ENCODE measurements at places on chromosomes 3 and 15.

GRCh38 chr15:81000624-81001151, at the start of gene TLNRD1:
TLNRD1 (plus strand) TSS chr15:81000923; CDS start chr15:81002272, 1,349 bp downstream.
- DNase-seq, result peak; percentile 95

DNA sequence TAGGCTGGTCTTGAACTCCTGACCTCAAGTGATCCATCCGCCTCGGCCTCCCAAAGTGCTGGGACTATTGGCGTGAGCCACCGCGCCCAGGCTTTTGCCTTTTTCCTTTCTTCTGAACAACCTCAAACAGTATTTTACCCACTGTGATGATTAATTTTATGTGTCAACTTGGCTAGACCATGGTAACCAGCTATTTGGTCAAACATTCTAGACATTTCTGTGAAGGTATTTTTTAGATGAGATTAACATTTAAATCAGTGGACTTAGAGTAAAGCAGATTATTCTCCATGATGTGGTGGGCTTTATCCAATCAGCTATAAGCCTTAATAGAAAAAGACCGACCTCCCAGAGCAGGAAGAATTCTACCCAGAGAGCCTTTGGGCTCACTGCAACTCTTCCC, 6.0 kb downstream of the SPATA12 start:
- no peak for DNase-seq

DNA sequence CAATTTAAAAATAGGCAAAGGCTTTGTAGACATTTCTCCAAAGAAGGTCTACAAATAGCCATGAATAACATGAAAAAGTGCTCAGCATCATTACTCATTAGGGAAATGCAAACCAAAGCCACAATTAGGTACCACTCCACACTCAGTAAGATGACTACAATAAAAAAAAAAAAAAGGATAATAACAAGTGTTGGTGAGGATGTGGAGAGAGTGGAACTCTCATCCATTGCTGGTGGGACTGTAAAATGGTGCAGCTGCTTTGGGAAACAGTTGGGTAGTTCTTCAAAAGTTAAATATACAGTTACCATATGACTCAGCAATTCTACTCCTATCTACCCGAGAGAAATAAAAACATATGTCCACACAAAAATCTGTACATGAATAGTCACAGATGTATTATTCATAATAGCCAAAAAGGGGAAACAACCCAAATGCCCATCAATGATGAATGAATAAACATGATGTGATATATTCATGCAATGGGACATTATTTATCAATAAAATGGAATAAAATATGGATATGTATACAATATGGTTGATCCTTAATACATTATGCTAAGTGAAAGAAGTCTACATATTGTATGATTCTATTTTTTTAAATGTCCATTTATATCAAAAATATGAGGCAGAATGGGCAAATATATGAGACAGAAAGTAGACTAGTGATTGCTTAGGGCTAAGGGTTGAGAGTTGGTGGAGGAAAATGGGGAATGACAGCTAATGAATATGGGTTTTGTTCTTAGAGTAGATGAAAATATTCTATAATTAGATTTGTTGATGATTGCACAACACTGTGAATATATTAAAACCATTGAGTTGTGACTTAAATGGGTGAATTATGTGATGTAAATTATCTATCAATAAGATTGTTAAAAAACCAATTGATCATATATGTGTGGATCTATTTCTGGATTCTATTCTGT, 66.1 kb upstream of the SMAD3 start:
- DNase-seq, result no peak

GRCh38 chr15:101498717-101499480, 9.4 kb upstream of the PCSK6 start:
- DNase-seq, result no peak

DNA sequence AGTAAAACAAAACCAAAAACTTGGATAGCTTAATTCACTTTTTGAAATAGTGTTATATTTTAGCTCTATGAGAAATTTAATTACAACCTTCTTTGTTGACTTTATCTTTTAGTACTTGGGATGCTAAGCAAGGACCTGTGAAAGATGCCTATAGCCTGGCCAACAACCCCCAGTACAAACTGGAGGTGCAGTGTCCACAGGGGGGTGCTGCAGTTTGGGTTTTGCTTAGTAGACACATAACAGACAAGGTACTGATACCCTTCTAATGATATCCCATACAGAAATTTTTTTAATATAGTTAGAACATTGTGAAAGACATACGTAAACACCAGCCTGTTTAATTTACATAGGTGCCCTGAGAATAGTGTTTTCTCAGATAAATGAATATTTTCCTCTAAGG, 35.3 kb downstream of the CAPN7 start:
- DNase-seq, result no peak

GRCh38 chr15:51075364-51075763, 19.3 kb downstream of the TNFAIP8L3 start:
- DNase-seq, result no peak

DNA sequence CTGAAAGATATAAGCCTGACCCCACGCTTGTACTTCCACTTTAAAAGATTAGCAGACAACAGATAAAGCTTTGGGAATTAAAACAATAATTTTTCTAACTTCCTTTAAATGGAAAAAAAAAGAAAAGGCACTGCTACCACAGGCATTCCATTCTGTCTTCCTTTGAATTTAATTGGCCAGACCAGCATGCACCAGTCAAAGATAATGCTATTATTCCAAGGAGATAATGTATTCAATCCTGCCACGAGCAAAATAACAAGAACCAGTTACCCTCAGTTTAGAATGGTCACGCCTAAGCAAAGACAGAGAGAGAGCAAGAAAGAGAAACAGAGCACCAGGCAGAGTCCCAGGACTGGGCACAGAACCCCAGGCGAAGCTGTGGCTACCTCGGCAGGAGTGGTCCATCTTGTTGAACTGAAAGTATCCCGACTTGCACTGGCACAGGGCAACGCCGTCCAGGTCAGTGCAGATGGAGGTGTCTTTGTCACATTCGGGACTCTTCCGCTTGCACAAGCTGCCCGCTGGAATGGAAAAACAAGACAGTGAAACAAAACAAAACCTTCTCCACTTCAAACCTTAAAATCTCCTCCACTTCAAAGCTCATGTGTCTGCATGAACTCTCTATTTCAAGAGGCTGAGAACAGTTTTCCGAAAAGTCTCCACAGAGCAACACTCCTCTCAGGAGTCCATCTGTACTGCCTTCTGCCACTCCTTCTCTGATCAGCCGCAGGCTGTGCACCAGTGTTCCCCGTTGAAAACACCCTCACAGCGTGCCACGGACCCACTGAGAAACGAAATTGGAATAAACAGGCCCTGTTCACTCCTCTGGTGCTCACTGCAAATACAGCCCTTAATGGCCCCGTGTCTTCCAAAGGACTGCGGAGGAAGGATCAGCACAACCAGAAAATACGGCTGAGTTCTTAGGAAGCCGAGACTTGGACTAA, 58.2 kb downstream of the HEG1 start:
- no peak for DNase-seq

GRCh38 chr3:77254967-77255831, 215.3 kb downstream of the ROBO2 start:
- peak; percentile 52 for DNase-seq

DNA sequence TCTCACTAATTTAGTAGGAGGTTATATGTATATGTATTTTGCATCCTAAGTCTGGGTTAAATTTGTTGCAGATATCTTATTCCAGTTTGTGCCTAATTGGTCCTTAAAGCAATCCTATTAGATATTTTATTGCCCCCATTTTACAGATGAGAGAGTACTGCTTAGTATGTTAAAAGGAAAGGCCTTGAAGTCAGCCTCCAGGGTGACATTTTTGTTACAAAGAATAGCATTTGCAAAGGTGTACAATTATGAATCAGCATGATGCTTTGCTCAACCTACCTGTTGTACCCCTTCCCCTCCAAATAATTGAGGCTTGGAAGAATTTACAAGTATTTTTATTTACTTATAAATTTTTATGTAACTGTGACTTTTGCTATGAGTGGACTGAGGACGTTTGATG, 14.0 kb downstream of the STT3B start:
- DNase-seq, result no peak

- DNase-seq, result no peak
Observed at GRCh38 chr3:114660808-114661207, 367.0 kb downstream of the TIGIT start.

- no peak for DNase-seq
Observed at GRCh38 chr3:52842424-52842823, 7.6 kb upstream of the MUSTN1 start.

DNA sequence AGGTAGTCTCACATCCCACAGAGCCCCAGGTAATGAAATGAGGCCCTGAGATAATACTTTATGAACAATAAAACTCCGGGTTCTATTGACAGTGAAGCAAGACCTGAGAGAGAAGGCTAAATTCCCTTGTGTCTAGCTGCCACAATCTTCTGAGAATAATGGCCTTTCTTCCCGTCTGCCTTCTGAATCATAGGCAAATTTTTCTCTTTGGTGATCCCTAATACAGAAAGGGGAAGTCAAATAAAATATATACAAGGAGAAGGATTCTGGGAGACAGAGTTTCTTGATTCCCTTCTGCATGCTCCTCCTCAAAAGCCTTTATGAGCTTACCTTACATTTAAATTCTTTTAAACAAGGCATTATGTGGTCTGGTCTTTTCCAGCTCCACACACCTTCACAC, 29.9 kb upstream of the CCR2 start:
- no peak for DNase-seq

DNA sequence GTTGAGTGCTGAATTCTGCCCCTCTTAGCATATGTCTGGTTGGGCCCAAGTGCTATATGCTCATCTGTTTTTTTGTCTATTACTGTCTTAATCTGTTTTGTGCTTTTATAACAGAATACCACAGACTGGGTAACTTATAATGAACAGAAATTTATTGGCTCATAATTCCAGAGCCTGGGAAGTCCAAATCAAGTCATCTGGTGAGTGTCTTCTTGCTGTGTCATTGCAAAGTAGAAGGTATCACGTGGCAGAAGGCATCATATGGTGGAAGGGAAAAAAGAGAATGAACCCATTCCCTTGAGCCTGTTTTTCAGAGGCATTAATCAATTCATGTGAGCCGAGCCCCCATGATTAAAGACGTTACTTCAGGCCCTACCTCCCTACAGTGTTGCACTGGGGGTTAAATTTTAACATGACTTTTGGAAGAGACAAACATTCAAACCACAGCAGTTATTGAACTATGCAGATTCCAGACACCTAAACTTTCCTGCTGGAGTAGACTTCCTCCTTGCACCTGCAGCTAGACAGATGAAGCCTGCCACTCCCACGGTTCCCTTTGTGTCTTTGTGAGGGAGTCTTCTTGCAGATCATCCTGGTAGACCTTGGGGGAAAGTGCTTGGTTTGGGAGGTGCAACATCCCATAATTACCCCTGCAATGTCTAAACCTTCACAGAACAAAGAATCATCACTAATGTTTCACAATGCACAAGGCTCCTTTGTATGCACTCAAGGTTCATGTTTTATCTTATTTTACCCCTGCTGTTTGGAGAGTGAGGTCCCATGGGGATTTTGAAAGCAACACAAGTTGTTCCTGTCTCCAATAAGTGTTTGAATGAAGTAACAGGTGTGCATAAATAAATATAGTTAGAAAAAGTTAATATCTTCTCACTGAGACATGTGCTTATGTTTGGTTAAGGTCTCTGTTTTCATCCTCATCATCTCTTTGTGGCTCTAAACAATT, 64.7 kb upstream of the XCR1 start:
- DNase-seq, result no peak

- DNase-seq, result peak; percentile 12
Observed at GRCh38 chr3:18046131-18046915, 303.9 kb upstream of the TBC1D5 start.
